Peyer's patch (tissue), 4 donors: ENCODE measurements at places on chromosomes 4 and X. TPM values are rescaled to one million over a fixed set of nuclear protein-coding genes. Genes with fewer than 3 reads are reported as not detected.

DNA sequence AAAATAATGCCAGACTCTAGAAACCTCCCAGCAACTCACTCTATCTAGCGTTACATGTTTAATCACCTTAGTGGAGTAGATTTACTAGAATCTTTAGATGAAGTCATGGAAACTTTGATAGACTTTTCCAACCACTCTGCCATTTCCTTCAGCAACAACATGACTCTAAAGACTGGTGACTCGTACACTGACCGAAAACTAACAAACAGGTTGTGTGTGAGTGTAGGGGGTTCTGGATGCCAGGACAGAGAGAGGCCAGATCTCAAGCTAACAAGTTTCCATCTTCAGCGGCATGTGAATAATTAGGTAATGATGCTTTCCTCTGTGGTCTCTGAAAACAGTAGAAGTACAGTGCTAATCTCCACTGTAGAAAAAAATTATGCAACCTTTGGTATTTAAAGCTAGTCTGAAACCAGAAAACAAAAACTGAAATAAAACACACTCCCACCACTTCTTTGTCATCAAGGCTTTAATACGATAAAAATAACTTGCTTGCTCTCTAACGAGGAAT is 286.4 kb downstream of the PRDM5 start:
- H3K4me1 ChIP-seq = no peaks in the 10 kb centered on the region
- H3K27me3 ChIP-seq = no peaks in the 10 kb centered on the region
- DNase-seq = no peak
- no peak overlapping the region for H3K27ac ChIP-seq
- no peaks in the 10 kb centered on the region for H3K36me3 ChIP-seq

DNA sequence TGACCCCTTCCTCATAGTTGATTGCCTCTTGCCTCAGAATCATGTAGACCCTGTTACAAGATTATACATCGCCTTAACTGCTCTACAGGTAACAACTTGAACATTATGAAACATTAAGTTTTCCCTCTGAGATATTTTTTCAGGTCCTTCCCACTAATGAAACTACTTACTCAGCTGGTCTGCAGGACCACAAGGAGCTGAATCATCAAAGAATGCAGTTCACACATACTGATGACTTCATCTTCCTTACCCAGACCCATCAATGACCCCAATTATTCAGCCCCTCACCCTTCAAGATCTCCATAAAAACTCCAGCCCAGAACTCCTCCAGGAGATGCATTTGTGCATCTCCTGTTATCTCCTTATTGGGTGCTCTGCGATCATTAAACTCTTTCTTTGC is 720.9 kb downstream of the RAPGEF2 start:
- H3K27me3 ChIP-seq = no peaks in the 10 kb centered on the region
- no peak overlapping the region for H3K27ac ChIP-seq
- H3K36me3 ChIP-seq = no peaks in the 10 kb centered on the region
- DNase-seq = no peak

PDGFC gene
- total RNA-seq = 16.1 TPM

DNA sequence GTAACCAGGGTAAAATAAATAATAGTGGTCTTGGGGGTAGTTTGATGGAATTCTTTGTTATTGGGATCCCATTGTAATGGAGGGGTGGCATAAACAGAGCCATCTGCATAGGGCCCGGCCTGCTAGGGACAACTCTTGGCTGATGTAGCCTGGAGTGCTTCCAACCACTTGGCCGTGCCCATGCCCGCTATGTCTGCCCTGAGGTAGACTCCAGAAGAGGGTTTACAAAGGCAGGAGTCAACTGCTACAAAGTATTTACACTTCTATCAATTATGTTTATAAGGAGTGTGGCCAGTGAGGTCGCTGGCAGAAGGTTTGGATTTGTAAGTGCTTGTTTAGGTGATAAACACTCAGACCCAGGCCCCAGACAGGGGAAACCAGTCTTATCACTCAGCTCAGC is 8.1 kb downstream of the RASL11B start:
- no peak overlapping the region for H3K27ac ChIP-seq
- no peak overlapping the region for H3K4me3 ChIP-seq
- DNase-seq = no peak
- H3K4me1 ChIP-seq = no peaks in the 10 kb centered on the region

GRCh38 chr4:146333895-146334262 is 119.5 kb downstream of the REELD1 start:
- H3K4me1 ChIP-seq = no peaks in the 10 kb centered on the region
- H3K27me3 ChIP-seq = no peaks in the 10 kb centered on the region
- no peak for DNase-seq

DNA sequence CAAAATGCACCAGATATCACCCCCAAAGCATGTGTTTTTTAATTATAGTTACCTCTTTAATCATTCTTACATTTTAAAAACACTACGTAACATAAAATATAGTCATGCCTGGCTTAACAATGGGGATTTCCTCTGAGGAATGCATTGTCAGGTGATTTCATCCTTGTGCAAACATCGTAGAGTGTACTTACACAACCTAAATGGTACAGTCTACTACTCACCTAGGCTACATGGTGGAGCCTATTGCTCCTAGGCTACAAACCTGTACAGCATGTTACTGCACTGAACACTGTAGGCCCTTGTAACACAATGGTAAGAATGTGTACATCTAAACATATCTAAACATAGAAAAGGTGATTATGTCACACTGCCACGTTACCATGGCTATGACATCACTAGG is 208.6 kb downstream of the SPOCK3 start:
- no peaks in the 10 kb centered on the region for H3K4me1 ChIP-seq
- no peak overlapping the region for H3K4me3 ChIP-seq
- DNase-seq = no peak
- H3K27ac ChIP-seq = no peak overlapping the region
- no peaks in the 10 kb centered on the region for H3K27me3 ChIP-seq

- no peak overlapping the region for H3K27ac ChIP-seq
- H3K36me3 ChIP-seq = no peaks in the 10 kb centered on the region
- H3K4me3 ChIP-seq = no peak overlapping the region
These were observed 958.2 kb downstream of the PCDH7 start for GRCh38 chr4:31678356-31678755.

DNA sequence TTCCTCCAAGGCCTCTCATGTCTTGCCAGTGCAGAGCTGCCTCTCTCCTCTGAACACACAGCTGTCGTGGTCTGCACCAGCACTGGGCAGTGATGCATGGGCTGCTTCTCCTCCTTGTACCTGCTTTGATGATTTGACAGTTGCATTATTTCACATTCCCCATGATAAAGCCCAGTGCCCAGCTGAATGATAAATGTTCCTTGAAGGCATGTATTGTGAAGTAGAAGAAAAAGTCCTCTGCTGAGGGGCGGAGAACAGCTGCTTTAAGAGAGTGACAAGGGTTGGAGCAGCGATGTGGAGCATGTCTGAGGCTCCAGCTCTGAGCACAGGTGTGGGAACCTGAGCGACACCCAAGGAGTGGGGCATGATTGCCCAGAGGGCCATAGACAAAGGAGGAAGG is 21.1 kb upstream of the TRIM2 start:
- no peak overlapping the region for H3K27ac ChIP-seq
- DNase-seq = no peak
- H3K4me3 ChIP-seq = no peak overlapping the region
- no peaks in the 10 kb centered on the region for H3K4me1 ChIP-seq
- H3K27me3 ChIP-seq = no peaks in the 10 kb centered on the region
- H3K36me3 ChIP-seq = no peaks in the 10 kb centered on the region

DNA sequence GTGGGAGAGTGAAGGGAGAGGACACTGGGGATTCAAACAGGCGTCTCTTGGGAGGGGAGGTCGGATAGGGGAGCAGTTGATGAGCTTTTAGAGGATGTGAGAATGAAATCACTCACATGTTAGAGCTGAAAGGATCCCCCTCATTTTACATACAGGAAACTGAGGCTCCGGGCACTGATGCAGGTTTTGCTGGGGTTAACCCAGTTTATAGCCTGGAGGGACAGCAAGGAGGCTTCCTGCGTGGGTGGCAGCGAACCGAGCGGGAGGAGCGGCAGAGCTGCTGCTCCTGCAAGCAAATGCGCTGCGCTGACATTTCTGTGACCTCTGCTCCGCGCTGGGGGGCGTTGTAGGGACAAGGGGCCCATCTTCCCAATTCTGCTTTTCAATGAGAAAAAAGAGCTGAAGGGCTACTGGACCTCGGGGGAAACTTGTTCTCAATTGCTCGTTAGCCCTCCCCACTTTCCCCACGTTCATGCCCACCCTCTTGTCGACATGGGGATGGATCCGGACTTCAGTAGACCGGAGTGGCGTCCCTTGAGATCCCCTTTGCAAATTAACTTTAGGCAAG is 1.2 kb upstream of the NEUROG2 start:
- H3K4me1 ChIP-seq = no peaks in the 10 kb centered on the region
- no peak overlapping the region for H3K27ac ChIP-seq
- H3K4me3 ChIP-seq = no peak overlapping the region

GRCh38 chr4:15118292-15118691 is 116.0 kb downstream of the CPEB2 start:
- H3K27ac ChIP-seq = no peak overlapping the region
- H3K4me3 ChIP-seq = no peak overlapping the region
- no peaks in the 10 kb centered on the region for H3K4me1 ChIP-seq
- DNase-seq = no peak
